Stimulated activated CD8-positive, alpha-beta memory T cell treated with anti-CD3 and anti-CD28 coated beads, Interleukin-7, amount 100 ng/mL, for 4 hours (primary cell): ENCODE measurements at places on chromosomes 5 and 9.

DNA sequence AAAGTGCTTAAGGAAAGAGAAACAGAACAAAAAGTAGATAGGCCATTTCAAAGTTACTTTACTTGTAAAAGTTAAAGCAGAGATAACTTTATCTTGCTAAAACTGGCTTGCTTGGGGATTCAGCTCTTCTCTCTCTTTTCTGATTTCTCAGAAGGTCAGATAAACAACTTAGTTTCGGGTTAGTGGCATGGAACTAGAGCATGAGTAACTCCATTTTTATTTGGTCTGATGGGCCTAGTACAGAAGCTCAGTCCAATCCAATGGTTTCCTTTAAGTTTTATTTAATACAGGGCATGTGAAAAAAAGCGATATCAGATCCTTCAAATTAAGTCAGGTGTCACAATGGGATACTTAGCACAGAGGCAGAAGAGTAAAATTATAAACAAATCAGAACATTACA, 18.8 kb upstream of the GPBP1 start:
- DNase-seq: no peak

- DNase-seq: no peak
Measured at GRCh38 chr5:131774652-131775367, 22.0 kb downstream of the FNIP1 start.

- no peak for DNase-seq
Measured at GRCh38 chr5:35266276-35266675, 36.0 kb upstream of the PRLR start.

GRCh38 chr9:30670805-30671562, 1713.5 kb upstream of the ACO1 start:
- DNase-seq: no peak
